ENCODE measurements at places on chromosomes 12 and 14.

DNA sequence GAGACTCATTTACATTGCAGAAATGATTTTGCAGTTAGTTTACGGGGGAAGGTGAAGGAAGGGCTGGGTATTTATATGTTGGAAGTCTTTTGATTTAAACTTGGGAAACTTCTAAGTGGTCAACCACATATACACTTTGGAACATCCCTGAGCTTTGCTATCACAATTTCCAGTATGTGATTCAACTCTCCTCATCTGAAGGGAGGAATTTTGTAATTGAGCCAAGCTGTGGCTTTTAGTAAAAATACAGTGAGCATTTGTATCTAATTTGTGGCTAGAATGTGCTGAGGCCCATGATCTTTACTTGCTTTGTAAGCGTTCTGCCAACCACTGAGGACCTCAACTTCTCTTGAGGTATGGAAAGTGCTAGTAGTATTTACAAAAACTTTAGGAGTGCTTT, 235.0 kb upstream of the PDZRN4 start:
- peak; percentile 23 for DNase-seq

DNA sequence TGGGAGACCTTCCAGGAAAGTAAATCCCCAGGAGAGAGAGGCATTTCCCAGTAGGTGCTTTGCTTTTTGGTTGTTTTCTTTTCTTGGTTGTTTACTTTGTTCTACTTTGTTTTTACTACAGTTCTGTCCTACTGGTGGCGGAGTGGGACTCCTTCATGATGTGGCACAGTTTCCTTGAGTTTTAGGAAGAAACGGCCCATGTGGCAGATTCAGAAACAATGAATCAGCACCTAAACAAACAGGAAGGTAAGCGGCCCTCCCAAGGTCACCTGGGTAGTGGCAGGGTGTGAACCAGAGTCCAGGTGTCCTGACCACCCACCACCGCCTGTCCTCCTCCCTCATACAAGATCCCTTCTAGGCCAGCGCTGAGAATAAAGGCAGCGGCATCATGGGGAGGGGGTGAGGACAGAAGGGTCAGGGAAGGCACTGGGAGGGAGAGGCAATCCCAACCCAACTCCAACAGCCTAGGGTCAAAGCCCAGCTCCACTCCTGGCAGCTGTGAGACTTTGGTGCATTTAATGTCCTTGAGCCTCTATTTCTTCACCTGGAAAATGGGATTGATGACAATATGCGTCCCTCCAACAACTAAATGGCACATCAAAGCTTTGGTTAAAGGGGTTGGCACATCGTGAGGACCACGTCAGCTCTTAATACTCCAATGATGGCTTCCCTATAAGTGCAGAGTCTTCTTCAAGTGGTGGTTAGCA, 111.5 kb upstream of the BCL2L14 start:
- no peak for DNase-seq

- DNase-seq: peak; percentile 7
These were observed 162.1 kb upstream of the SOX5 start for GRCh38 chr12:24111616-24112015.

GRCh38 chr12:13404631-13405473, 208.3 kb downstream of the EMP1 start:
- no peak for DNase-seq

- DNase-seq: peak; percentile 89
These were observed 203.0 kb downstream of the SNAPC1 start for GRCh38 chr14:61965030-61965745.

GRCh38 chr12:83186419-83186818, 499.7 kb downstream of the TMTC2 start:
- DNase-seq: no peak

DNA sequence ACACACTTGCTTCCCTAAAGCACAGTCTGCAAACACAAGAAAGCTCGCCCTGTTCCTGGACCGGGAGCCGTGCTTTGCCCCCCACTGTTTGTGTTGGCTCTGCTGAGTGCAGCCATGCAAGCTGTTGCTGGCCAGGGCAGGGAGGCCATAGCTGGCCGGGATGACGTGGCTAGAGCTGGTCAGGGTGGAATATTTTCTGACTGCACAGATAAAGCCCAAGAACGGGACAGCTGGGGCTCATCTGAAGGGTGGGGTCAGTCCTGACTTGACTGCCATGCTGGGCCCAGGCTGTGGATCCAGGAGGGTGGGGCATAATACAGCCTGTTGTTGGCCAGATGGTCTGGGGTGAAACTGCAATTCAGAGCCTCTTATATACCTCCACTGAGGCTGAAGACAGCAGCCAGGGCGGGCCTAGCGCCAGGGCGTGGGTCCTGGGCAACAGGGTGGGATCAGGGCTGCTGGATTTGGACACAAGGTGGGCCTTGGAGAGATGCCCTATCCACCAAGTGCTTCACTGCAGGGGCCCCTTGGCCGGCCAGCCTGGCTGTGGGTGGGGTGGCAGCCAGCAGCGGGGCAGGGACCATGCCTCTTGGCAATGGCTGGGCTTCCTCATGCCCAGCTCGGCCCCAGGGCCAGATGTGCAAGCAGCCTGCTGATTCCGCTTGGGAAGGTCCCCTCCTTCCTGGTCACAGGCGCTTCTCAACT, 14.8 kb downstream of the KMT5A start:
- peak; percentile 91 for DNase-seq

- DNase-seq: peak; percentile 36
These were observed 64.0 kb downstream of the MON2 start for GRCh38 chr12:62530596-62530995.

DNA sequence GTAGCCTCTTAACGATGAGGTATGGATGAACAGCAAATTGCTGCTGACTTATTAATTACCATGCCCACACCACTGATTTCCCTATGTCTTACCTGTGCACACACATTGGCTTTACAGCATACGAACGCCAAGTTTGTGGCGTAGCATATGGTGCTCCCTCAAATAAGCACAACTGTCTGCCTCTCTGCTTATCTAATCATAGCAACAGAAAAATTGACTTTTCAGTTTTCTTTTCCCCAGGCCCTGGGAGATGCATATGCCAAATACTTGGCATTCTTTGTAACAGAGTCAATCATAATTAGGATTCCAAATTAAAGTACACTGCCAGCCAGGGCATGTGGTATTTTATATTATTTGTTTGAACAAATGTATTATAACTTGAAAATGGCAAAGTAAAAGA, 625.5 kb downstream of the DIO2 start:
- DNase-seq: no peak

- peak; percentile 53 for DNase-seq
These were observed 8.6 kb downstream of the GLTP start for GRCh38 chr12:109871668-109872314.

DNA sequence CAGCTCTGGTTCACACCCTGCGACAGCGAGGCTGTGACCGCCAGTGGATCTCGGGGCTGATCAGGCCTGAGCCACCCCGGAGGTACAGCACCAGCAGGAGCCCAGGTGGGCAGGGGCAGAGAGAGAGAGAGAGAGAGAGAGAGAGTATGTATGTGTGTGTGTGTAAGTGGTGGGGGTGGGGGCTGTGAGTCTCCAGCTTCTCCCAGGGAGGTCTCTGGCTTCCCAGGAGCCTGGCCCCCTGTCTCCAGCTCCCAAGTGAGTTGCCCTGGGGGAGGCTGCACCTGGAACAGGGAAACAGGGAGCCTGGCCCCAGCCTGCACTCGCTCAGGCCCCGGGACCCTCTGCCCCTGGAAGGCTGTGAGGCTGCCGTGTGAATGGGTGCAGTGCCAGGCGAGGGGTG, 2.0 kb downstream of the C14orf180 start:
- no peak for DNase-seq

DNA sequence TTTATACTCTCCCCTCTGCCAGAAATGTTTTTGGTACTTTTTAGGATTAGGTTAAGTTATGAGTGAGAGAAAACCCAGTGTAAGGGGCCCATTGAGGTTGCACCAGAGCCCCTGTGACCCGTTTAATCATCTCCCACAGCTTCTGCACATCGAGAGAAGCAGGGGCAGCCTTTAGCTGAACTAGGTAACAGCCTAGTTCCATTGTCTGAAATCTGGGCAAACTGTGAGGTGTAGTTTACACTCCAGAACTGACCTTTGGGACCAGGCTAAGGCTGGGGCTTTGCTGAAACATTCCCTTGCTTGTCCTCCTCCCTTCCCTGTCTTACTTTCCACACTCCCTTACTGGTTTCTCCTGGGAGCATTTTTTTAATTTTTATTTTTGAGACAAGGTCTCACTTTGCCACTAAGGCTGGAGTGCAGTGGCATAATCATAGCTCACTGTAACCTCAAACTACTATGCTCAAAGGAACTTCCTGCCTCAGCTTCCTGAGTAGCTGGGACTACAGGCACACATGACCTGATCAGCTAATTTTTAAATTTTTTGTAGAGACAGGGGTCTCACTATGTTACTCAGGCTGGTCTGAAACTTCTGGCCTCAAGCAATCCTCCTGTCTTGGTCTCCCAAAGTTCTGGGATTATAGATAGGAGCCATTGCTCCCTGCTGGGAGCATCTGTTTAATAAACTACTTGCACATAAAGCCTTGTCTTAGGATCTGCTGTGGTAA, 25.9 kb upstream of the DHRS2 start:
- no peak for DNase-seq

GRCh38 chr14:99391671-99392070, 89.0 kb downstream of the SETD3 start:
- DNase-seq: peak; percentile 84

DNA sequence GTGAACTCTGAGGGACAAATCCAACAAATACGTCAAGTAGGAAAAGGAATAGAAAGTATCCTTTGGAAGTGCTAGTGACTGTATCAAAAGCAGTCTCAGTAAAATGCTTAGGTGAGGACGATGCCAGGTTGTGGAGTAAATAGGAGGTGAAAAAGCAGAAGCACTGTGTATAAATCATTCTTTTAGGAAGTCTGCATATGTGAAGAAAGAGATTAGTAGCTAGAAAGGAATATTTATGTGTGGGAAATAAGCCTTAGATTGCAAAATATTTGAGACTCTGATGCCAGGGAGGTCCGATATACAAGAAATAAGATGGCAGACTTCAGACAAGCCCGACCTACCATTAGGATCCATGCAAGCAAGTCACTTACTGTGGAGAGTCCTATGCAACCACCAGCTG, 7.9 kb downstream of the CEP128 start:
- no peak for DNase-seq

GRCh38 chr12:50387487-50387886, 8.9 kb downstream of the FAM186A start:
- DNase-seq: peak; percentile 35

DNA sequence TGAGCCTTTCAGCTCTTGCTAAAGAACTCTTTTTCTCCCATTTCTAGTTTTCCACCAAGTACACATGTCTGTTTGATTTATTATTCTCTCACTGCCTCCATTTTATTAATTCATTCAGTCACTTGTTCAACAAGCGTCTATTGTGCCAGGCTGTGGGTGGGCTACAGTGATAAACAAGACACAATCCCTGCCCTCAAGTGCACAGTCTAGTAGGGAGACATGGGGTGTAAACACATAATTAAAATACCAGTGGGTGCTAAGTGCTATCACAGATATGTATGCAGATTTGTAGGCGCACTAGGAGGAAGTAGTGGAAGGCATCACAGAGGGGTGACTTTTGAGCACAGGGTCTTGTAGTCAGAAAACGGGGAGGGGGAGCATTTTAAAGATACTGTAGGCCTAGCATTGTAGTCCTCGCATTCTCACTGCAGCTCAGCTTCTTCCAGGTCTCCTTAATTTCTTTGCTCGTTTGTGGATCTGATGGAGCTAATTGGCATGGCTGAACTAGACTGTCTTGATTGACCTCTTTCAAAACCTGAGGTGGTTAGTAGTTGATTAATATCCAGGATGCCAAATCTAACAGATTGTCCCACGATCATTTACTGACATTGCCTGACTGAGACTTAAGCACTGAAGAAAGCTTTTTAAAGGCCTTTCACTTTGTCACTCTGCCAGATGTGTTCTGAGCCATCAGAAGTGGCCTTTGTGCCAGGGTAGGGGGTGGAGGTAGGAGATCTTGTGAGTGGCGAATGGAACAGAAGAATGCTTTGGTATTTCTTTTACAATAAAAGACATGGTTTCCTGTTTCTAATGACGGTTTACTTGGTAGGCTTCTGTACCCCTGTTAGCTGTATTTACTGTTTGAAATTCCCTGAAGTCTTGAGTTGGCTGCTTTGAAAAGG, 116.9 kb downstream of the DIP2B start:
- DNase-seq: no peak

Measured in GM23248 (cell line).